Muscle of arm (tissue), 14 donors: ENCODE measurements at places on chromosomes 11 and 22. TPM values are rescaled to one million over a fixed set of nuclear protein-coding genes. Genes with fewer than 3 reads are reported as not detected.

FXYD2 gene
- polyA plus RNA-seq, result not detected

CTSF gene
- polyA plus RNA-seq, result 25.0 TPM

UCP3 gene
- 2.1 TPM for polyA plus RNA-seq

DCDC1 gene
- not detected for polyA plus RNA-seq

OOSP3 gene
- not detected for polyA plus RNA-seq

MMP8 gene
- not detected for polyA plus RNA-seq

KCTD14 gene
- 1.7 TPM for polyA plus RNA-seq

SSH3 gene
- polyA plus RNA-seq, result 16.9 TPM

TSSK2 gene
- polyA plus RNA-seq, result not detected

MMP3 gene
- polyA plus RNA-seq, result 0.08 TPM

PRAME gene
- 0.23 TPM for polyA plus RNA-seq

HBB gene
- polyA plus RNA-seq, result 284 TPM

FLRT1 gene
- 2.9 TPM for polyA plus RNA-seq

DBX1 gene
- polyA plus RNA-seq, result 3.2 TPM

ASCC2 gene
- polyA plus RNA-seq, result 32.4 TPM

MUC2 gene
- polyA plus RNA-seq, result 0.01 TPM

NCF4 gene
- polyA plus RNA-seq, result 7.7 TPM

LRRC74B gene
- 0.07 TPM for polyA plus RNA-seq

MOGAT2 gene
- 25.0 TPM for polyA plus RNA-seq

CDHR5 gene
- not detected for polyA plus RNA-seq

PIH1D2 gene
- 1.8 TPM for polyA plus RNA-seq
